ENCODE measurements at places on chromosomes 7 and 10.
A peak's percentile ranks its signal among the peaks of the same experiment; 100 is the strongest.

- peak; percentile 22 for DNase-seq
Observed at GRCh38 chr7:137980308-137980707, 21.6 kb downstream of the CREB3L2 start.

DNA sequence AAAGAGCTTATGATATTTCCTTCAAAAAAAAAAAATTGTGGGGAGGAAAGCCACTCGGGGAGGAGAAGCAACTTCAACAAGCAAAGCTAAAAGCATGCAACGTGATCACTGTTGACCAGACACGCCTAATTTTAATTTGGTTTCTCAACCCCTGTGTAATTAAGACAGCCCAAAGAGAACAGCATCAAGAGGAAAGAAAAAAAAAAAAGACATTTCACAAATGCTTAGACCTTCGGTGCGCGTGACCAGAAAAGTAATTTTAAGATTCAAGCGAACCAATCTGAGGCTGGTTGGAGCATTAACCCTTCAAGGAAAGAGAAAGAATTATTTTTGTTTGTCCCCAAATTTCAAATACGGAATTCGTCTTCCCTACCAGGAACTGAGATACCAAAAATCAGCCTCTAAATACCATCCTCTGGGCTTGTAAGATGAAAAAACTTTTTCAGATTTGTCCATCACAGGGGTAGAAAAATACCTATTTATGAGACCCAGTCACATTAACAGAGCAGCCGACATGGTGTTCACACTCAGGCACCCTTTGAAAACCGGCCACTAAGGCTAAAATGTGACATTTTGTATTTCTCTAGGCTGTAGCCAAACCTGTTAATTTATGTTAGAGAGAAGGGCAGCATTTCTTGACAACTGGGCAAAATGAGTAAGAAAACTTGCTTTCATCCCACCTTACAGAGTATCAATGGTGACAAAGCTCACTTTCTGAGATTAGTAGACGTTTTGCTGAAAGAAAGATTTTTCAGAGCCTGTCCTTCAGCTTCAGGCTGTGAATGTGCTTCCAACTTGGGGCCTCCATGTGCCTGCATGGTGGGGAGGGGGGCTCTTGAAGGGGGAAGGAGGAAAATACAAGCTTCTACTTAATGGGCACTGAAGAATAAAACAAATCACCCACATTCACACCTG, 179.9 kb upstream of the KLF14 start:
- no peak for DNase-seq

DNA sequence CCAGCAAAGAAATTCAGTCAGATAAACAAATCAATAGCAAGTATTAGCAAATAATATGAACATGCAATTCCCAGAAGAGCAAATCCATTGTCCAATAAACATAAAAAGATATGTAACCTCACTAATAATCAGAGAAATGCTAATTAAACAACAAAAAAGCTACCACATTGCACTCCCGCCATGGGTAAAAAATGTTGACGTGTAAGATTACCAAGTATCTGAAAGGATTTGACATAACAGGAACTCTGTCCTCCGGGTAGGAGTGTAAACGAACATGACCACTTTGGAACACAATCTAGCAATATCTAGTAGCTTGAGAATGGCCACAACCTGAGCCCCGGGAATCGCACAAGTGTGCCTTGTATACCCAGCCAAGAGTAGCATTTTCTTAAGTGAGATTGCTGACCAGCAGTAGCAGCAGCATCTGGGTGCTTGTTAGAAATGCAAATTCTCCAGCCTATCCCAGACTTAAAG, 31.6 kb downstream of the DYDC1 start:
- DNase-seq = no peak

- peak; percentile 87 for DNase-seq
Observed at GRCh38 chr10:28796606-28797512, 119.5 kb downstream of the BAMBI start.

GRCh38 chr10:118407026-118407425, 64.9 kb upstream of the FAM204A start:
- DNase-seq = no peak

DNA sequence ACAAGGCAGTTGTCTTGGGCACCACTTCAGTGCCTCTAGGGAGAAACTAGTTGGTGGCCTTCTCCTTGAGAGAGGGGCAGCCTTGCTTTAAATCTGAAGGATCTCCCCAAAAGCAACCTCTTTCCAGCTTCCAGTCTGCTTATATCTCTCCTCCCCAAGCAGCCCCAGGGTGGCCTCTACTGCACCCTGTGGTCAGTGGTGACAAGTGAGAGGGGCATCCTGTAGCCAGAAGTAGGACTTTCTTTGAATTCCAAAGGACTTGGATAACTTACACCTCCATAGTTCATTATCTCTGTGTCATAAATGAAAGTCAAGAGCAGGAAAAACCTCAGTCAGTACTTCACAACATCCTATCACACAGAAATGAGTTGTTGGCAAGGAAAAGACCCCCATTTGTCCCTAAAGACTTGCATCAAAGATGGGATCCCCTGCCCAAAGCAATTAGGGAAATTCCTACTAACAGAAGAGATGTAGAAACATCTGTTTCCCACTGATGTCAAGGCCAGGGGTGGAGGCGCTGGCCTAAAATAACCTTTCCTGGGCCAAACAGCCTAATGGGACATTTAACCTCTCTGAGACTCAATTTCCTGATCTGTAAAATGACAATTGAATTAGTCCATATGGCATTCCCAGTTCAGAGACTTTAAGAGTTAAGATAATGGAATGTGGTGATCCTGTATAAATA, 44.0 kb upstream of the ANKRD1 start:
- DNase-seq = no peak

DNA sequence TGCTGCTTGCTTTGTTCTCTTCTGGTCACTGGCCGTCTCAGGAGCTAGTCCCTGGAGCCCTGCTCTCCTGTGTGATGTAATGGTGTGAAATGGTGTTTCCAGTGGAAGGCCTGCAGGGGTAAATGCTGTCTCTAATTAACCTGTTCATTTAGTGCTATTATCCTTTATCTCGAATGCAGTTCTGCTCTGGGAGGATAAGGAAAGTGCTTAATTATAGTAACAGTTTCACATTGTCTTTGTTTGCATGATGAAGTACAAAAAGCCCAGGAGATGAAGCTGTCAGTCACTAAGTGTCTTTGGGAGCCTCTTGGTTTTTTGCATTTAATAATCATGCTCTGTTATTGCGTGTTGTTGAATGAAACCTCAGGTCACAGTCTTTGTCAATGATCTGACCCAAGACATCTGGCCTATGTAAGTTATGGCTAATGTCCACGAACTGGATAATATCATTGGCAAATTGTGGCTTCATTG, 755.3 kb upstream of the GALNT17 start:
- DNase-seq = no peak

- DNase-seq = no peak
Observed at GRCh38 chr10:115167751-115168150, 74.6 kb downstream of the ATRNL1 start.

DNA sequence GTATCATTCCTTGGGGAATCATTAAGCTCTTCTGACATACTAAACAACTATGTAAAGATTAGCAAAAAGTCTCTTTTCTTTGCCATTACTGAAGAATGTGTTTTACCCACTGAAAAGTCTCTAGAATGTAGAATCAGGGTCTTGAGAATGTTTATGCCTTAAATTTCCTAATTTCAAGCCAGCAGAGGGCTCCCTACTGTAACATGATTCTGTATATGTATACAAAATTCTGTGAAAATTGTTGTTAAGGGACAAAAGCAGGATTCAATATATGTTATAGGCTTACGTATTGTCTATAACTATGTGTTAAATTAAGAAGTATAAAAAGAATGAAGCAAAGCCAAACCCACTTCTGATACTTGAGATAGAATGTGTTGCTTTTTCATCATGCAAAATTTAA, 296.9 kb upstream of the DGKB start:
- DNase-seq = peak; percentile 32

- no peak for DNase-seq
Observed at GRCh38 chr10:1631282-1631681, 106.0 kb downstream of the ADARB2 start.

DNA sequence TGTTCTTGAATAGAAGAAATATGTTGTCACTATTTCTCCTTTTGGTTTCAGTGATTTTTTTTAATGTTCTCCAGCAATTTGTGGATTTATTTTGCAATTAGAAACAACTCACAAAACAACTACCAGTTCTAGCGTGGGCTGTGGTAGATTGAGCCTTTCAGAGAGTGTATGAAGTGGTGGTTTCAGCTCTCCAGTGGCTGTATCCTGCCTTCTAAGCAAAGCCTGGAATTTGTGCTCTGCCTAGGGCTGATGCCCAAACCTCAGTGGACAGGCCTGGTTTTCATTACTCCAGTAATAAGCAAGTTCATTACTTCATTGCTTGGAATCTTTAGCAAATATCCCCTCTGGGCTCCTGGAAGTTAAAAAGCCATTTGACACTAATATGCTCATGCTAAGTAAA, 35.9 kb downstream of the APBB1IP start:
- peak; percentile 90 for DNase-seq

- no peak for DNase-seq
Observed at GRCh38 chr10:131898061-131898460, 2.7 kb upstream of the PPP2R2D start.
